ENCODE measurements at places on chromosomes 12 and 14.

DNA sequence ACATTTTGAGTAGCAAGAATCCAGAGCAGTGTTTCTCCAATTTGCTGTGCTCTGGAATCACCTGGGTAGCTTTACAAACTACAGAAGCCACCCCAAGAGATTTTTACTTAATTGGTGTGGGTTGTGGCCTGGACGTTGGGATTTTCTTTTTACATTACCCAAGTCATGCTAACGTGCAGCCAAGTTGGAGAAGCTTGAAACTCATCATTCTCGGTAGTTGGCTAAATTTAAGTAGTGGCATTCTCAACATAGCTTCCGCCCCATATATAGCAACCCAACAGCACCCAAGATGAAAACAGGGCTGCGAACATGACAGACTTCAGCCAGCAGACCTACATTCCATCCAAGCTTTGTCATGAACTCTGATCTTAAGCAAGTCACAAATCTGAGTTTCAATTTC lies 25.0 kb downstream of the DAD1 start:
- peak; percentile 81 for ATAC-seq

DNA sequence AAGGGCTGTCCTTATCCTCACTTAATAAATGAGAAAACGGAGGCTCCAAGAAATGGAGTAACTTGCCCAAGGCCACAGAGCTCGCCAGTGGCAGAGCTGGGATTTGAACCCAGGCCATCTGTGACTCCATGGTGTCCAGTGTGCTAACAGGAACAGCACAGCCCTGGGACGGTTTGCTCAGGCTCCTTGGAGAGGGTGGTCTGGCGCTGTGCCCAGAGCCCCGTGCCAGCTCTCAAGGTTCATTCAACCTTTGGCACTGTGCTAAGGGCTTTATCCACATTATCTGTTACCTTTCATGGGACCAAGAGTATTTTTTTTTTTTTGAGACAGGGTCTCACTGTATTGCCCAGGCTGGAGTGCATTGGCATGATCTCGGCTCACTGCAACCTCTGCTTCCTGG lies 8.1 kb downstream of the DAO start:
- no peak for ATAC-seq

DNA sequence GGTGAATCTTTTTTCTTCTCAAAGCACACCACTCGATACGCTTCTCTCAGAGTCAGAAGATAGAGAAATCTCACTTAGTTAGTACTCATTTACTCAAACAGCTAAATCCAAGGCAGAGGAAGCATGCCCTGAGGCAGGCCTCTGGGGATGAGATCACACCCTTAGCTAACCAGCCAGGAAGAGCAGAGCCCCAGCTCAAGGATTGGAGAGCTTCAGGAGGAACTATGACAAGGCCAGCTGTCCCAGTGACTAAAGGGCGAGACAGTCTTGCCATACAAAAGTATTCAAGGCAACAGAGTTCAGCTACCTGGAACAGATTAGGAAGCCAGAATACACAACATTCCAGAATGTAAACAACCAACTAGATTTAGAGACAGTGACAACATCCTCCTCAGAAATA lies 197.7 kb upstream of the CCDC196 start:
- no peak for ATAC-seq

DNA sequence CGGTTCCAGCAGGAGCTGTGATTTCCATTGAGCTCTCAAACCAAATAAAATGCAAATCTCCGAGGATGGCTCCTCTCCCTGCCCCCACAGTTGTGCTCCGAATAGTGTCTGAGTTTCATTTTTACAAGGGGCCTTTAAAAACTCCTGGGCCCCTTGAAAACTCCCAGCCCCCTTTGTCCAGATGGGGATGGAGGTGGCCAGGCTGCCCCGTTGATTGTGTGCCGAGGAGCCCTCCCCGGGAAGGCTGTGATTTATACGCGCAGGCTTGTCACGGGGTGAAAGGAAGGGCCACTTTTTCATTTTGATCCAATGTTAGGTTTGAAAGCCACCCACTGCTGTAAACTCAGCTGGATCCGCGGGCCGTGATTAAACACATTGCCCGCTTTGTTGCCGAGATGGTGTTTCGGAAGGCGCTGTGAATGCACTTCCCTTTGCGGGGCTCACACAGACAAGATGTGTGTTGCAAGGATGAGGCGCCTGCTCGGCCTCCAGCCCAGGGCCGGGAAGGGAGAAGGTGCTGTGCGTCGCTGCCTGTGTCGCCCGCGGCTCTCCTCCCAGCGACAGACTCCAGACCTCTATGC lies 98.8 kb downstream of the TMEM132C start:
- peak; percentile 62 for ATAC-seq

GRCh38 chr12:4197922-4198763 lies 75.4 kb upstream of the CCND2 start:
- ATAC-seq = no peak

- ATAC-seq = no peak
Measured at GRCh38 chr14:54135804-54136280, 179.2 kb upstream of the BMP4 start.

DNA sequence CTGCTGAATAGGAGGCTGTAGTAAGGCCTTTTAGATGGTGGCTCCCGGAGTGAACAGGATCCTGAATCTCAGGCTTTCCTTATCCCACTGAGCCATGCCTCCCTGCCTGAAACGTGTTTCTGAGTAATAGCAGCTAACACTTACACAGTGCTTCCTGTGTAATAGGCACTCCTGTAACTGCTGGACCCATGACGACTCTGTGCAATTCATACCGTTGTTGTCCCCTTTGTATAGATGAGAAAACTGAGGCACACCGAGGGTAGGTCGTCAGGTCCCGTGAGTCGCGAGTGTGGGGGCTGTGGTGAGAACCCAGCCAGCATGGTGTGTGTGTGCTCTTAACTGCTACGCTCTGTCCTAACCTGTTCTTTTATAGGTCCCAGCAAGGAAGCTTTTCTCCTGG lies 193.6 kb downstream of the CACNA1C start:
- ATAC-seq = no peak

DNA sequence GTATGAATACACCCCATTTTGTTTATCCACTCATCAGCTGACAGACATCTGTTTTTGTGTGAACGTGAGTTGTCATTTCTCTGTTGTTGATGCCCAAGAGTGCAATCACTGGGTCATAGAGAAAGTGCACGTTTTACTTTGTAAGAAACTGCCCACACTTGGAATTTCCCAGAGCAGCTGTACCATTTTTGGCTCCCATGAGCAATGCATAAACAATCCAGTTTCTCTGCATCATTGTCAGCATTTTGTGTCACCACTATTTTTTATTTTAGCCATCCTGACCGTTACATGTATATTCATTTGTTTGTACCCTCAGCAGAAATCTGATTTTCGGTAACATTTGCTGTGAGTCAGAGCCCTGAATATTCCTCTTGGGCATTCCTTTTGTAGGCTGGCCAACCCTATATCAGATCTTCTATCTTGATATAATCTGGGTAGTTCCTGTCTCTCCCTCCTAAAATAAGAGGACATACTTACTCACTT lies 62.7 kb downstream of the RBM19 start:
- no peak for ATAC-seq

DNA sequence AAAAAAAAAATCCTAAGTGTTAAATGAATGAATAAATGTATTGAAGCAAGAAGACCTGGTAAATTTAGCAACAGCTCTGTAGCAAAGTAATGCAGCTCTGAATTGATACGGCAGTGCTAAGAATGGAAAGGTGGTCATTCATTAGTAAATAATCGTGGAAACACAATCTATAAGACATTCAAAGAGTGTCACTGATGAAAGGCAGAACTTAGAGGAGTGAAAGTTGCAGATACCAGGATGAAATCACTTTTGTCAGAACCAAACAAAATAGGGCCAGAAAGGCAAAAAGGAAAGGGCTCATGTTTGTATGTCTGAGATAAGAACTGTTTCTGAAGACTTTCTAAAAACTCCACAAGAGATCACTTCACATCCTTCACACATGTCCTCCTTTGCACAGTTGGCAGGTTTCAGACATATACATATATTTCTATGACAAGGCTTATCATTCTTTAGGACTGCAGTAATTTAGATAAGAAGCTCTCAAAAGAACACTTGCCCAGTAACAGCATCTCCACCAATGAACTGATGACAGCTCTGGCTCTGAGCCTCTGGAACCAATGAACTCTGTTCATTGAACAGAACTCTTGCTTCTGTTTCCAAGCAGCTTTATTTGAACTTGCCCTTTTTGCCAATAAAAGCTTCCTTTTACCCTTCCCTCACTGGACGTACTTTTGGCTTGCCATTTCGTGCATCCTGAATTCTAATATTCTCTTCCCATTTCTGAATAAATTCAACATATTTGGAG lies 4.2 kb upstream of the LRR1 start:
- ATAC-seq = no peak

- no peak for ATAC-seq
Measured at GRCh38 chr12:117402363-117402762, 40.9 kb upstream of the NOS1 start.

- ATAC-seq = no peak
Measured at GRCh38 chr12:71130521-71131069, 27.2 kb downstream of the TSPAN8 start.

DNA sequence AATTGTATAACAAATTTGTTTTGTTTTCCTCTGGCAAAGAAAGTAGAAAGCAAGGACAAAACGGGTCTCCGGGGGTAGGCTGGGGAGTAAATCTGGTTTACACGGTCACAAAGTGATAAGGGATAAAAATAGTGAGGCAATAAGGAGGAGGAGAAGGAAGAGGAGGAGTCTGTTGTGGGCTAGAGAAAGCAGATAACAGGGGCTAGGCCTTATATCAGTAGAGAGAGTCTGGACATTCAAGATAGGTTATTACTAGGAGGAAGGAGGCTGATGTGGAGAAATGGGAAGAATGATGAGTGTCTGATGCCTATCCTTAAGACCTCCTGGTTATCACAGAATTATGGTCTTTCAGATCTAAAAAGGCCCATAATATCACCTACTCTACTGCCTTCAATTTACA lies 83.2 kb upstream of the SSTR1 start:
- no peak for ATAC-seq

GRCh38 chr14:102922490-102923200 lies at the start of gene AMN:
AMN (plus strand) TSS chr14:102922663; CDS start chr14:102922689, 26 bp downstream.
- ATAC-seq = no peak

All from gastroesophageal sphincter (tissue), 4 donors.